ENCODE measurements at places on chromosomes 3 and 15.

DNA sequence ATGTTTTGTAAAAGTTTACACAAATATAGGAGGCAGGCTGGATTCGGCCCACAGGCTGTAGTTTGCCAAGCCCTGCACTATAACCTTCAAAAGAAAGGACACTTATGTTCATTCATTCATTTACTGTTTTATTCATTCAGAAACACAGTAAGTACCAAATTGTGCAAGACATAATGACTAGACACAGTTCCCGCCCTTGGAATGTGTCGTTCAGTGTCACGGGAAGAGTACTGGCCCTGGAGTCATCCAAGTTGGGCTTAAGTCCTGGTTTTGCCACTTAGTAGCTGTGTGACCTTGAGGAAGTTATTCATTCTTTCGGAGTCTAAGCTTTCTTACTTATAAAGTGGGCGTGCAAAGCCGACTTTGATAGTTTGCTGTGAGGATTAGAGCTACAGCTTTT is 22.0 kb downstream of the COLQ start:
- no peak for DNase-seq

DNA sequence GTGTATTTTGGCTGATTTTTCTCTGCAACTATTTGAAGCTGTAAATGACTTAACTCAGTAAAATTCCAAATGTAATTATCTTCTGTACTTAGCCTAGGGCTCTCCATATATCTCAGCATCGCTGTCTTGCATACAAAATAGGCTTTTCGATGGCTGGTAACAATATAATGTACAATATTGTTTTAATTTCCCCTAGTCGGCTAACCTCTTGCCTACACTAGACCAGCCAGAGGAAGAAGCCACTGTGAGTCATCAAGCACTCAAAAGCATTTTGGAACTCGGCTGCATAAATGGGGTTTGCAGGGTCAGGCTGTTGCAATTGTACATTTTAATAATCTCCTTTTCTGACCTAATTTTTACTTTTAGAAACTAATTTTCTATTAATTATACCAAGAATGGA is 583.8 kb downstream of the FOXP1 start:
- DNase-seq = no peak

DNA sequence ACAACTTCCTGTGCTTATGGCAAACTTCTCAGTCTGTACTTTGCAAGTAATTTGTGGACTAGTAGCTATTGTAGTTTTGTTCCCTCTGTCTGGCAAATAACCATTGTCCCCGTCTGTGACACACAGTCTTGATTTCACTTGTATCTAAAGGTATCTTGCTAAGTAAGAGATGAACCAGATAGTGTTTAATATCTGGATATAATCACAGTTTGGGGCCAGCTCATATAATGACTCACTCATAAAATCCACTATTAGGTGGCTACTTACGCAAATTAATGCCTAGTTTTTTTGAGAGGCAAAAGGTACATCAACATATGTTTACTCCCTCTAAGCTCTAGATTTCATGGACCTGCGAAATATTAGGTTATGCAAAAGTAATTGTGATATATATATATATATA is 30.4 kb downstream of the VGLL3 start:
- DNase-seq = no peak

- DNase-seq = no peak
Measured at GRCh38 chr3:16295298-16295890, 30.4 kb downstream of the OXNAD1 start.

DNA sequence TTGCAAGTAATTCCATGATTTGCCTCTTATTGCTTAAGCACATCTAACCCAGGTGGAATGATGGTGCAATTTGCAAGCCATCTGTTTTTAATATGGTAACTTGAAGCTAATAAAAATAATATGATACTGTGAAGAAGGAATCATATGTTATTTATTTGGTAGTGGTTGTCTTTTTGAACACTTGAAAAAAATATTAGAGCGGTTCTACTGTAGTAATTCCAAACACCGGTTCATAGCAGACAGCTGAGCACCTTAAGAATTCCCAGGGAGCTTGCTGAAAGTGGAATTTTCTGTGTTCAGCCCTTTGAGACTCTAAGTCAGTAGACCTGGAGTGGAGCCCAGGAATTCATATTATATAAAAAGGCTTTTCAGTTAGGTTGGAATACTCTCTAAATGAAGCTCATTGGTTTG is 687.4 kb downstream of the EDEM1 start:
- DNase-seq = no peak

GRCh38 chr3:156964577-156964976 is 138.4 kb downstream of the LEKR1 start:
- no peak for DNase-seq

GRCh38 chr15:91625506-91625905 is 228.0 kb upstream of the SLCO3A1 start:
- no peak for DNase-seq

- no peak for DNase-seq
Measured at GRCh38 chr3:38524141-38524739, 28.1 kb downstream of the EXOG start.

- DNase-seq = no peak
Measured at GRCh38 chr3:63864965-63865327, 1.3 kb downstream of the ATXN7 start.

DNA sequence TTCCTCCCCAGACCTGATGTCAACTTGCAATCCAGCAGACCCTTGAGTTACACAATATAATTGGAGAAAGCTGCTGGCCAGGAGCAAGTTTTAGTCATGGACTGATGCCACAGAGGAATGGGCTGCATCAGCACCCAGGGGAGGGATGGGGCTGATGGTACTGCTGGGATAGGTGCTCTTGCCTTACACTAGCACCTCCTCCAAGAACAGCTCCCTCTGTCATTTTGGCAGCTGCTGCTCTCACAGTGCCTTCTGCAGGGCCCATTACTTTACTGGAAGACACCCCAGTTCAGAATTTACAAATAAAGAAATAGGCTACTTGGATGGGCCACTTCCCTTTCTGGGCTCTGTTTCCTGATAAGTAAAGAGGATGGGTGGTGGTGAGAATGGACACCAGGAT is 85.3 kb upstream of the RORA start:
- DNase-seq = no peak

DNA sequence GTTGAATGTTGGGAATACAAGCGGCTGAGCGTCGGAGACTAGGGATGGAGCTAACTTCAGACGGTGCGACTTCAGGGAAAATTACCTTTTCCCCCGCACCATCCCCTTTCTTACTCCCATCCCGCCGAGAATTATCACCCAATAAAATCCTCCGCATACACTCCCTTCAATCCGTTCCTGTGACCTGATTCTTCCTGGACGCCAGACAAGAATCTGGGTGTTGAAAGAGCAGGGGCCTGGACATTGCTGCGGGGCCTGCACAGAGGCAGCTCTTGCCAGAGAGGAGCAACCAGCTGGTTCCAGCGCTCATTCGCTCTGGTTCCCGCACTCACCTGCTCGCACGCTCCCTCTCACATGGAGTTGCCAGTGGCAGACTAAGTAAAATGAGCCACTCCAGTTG is 241.9 kb downstream of the ALCAM start:
- DNase-seq = no peak

- no peak for DNase-seq
Measured at GRCh38 chr15:69843276-69843899, 254.3 kb downstream of the TLE3 start.

DNA sequence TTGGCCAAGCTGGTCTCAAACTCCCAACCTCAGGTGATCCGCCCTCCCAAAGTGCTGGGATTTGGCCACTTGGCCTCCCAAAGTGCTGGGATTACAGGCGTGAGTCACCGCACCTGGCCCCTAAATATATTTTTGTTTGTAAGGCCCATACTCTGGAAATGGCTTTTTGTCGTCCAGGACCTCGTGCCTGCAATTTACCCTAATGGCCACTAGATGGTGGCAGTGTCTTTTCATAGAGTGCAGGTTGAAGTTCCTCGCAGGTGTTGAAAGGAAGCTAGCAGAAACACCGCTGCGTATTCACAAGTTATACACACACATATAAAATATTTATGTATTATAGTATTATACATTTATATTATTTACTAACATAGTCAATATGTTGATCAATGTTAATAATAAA is 97.2 kb downstream of the LRTM1 start:
- DNase-seq = no peak

DNA sequence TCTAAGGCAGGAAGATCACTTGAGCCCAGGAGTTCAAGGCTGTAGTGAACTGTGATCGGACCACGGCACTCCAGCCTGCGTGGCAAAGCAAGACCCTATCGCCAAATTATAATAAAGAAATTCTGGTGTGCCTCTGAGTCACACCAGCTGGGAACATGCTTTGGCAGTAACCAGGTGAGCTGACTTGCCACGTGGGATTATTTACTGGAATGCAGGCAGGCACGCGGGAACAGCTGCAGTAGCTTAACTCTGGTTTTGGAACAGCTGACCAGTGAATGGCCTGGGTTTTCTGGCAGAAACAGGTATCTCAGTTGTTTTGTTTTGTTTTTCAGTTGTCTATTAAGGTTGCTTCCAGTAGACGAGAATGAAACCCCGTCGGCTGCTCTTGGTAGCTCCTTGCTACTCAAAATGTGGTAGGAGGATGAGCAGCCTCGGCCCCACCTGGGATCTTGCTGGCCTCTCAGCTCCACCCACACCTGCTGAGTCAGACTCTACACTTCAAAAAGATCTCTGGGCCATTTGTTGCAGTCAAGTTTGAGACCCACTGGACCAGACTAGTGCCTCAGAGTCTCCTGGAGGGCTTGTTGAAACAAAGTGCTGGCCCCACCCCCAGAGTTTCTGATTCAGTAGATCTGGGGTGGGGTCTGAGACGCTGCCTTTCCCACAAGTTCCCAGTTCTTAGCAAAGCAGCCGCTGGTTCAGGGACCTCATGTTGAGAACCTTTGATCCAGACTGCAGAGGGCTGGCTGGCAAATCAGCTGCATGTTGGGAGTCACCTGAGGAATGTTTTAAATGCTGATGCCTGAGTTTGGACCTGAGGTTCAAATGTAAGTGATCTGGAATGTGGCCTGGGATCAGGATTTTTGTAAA is 26.6 kb downstream of the IDH2 start:
- no peak for DNase-seq

All from stimulated activated CD4-positive, alpha-beta T cell treated with anti-CD3 and anti-CD28 coated beads, Interleukin-1b, Interleukin-23, amount 100 ng/mL, for 1 hour (primary cell).